Right atrium auricular region (tissue), 2 donors: ENCODE measurements at places on chromosomes 2 and 18. TPM values are rescaled to one million over a fixed set of nuclear protein-coding genes. Genes with fewer than 3 reads are reported as not detected.

The GAREM2 gene
- 48.4 TPM for total RNA-seq

GRCh38 chr2:231883468-231883881 is 42.7 kb downstream of the NPPC start:
- no peak overlapping the region for H3K27ac ChIP-seq
- peaks cover 5% of the 10 kb centered on the region for H3K27me3 ChIP-seq
- DNase-seq, result no peak

GRCh38 chr2:152740743-152741328 is 22.4 kb downstream of the ARL6IP6 start:
- no peaks in the 10 kb centered on the region for H3K36me3 ChIP-seq
- H3K4me3 ChIP-seq, result no peak overlapping the region
- no peaks in the 10 kb centered on the region for H3K27me3 ChIP-seq

DNA sequence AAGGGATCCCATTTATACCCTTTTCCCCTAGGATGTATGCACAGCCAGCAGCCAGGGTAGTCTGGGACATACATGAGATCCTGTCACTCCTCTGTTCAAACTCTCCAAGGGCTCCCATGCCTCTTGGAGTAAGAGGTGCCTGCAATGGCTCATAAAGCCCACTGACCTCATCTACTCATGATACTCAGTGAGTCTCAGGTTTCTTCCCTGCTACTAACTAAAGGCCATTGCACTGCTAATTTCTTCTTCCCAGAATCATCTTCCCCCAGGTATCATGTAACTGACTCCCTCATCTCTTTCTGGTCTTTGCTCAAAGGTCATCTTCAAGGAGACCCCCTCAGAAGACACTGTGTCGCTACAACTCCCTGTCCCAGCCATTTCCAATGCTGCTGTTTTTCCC is 68.2 kb downstream of the CCBE1 start:
- H3K36me3 ChIP-seq, result no peaks in the 10 kb centered on the region
- H3K4me1 ChIP-seq, result no peaks in the 10 kb centered on the region
- no peak overlapping the region for H3K27ac ChIP-seq
- no peak for DNase-seq
- no peaks in the 10 kb centered on the region for H3K27me3 ChIP-seq

DNA sequence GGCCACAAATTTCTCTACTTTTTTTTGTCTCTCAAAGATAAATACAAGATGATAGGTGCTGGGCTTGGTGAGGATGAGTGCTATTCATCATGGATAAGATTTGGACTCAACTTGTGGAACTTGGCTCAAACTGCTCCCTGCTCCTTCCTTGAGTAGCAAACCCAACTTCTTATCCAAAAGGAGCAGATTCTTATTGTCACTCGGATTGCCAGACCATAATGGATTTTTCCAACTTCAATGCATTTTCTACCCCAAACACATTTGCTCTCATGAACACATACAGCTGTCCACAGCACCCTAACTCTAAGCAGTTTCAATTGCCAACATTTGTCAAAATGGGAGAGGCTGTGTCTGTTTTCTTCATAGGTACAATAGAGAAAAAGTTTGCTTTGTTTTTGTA is 99.5 kb upstream of the APCDD1 start:
- no peaks in the 10 kb centered on the region for H3K36me3 ChIP-seq
- H3K27ac ChIP-seq, result peak overlapping the region; percentile 70
- no peak overlapping the region for H3K4me3 ChIP-seq
- no peak for DNase-seq
- no peaks in the 10 kb centered on the region for H3K4me1 ChIP-seq
- no peaks in the 10 kb centered on the region for H3K27me3 ChIP-seq

DNA sequence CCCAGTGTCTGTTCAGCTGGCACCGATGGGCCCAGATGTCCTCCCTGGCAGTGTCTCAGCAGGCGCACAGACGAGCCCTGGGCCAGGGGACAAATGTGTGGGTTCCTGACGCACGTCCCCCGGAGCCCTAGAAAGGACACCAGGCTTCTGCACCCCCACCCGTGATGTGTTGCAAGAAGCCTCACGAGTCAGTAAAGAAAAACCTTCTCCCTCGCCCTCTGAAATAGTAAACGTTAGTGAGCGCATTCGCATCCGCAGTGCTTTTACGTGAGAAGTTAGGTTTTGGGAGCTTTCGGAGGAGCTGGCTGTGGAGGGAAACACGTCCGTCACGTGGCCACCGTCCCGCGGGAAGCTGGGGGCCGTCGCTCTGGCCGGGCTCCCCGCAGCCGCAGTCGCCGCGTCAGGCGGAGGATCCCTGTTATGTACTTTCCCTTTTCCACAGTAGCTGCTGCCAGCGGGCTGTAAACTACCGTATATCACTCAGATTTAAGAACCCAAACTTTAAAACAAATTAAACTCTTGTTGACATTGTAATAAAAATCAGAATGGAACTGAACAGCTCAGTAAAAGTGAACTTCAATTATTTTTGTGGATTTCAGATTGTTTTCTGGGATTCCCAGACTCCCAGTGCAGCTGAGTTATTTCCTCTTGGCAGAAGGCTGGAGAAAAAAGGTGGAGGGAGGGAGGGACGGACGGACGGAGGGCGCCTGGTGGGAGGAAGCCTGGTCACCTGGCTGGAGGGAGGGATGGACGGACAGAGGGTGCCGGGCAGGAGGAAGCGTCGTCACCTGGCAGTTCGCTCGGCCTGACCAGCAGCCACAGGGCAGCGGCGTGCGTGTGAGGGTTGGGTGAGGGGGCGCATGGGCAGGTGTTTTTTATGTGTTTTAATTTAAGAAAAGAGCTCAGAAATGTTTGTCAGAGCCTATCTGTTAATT is 112.1 kb downstream of the NFATC1 start:
- peak overlapping the region; percentile 44 for H3K4me3 ChIP-seq
- DNase-seq, result peak; percentile 86
- no peaks in the 10 kb centered on the region for H3K4me1 ChIP-seq

GRCh38 chr2:62817995-62818713 is 112.6 kb downstream of the EHBP1 start:
- no peaks in the 10 kb centered on the region for H3K27me3 ChIP-seq
- peaks cover 4% of the 10 kb centered on the region for H3K4me1 ChIP-seq
- H3K27ac ChIP-seq, result no peak overlapping the region
- no peak overlapping the region for H3K4me3 ChIP-seq
- no peaks in the 10 kb centered on the region for H3K36me3 ChIP-seq

- no peak overlapping the region for H3K4me3 ChIP-seq
- no peaks in the 10 kb centered on the region for H3K27me3 ChIP-seq
- no peaks in the 10 kb centered on the region for H3K36me3 ChIP-seq
- no peak for DNase-seq
- H3K27ac ChIP-seq, result no peak overlapping the region
These were observed 709.6 kb downstream of the SOCS6 start for GRCh38 chr18:70998490-70998889.

DNA sequence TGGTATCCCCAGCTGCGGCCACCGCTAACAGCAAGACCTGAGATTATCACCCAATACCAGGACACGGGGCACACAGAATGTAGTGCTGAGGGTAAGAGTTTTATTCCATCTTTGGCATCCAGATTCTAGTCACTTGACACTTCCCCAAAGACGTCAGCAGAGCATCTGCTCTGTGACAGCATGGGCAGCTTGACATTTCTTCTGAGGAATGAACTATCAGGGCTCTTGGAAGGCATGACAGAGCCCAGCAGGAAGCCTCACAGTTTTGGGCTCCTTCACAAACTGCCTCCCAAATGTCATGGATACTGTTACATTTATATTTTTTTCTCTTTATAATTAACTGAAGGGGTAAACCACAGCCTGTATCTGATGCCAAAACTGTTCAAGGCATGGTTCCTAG is 1010.7 kb downstream of the TDRD15 start:
- H3K4me1 ChIP-seq, result no peaks in the 10 kb centered on the region
- no peaks in the 10 kb centered on the region for H3K27me3 ChIP-seq
- H3K4me3 ChIP-seq, result no peak overlapping the region
- no peaks in the 10 kb centered on the region for H3K36me3 ChIP-seq
- DNase-seq, result no peak
